ENCODE measurements at places on chromosomes 1 and 21.

DNA sequence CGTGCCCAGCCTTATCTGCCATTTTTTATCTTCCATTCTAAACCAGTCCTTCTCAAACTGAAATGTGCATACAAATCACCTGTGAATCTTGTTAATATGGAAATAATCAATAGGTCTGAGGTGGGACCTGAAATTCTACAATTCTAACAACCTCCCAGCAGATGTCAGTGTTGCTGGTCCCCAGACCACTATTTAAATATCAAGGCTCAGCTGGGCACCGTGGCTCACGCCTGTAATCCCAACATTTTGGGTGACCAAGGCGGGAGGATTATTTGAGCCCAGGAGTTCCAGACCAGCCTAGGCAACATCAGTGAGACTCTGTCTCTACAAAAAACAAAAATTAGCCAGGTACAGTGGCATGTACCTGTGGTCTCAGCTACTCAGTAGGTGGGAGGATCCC, 4.1 kb downstream of the UQCRHL start:
- DNase-seq: no peak

GRCh38 chr1:115531631-115532264, 110.0 kb upstream of the VANGL1 start:
- no peak for DNase-seq

DNA sequence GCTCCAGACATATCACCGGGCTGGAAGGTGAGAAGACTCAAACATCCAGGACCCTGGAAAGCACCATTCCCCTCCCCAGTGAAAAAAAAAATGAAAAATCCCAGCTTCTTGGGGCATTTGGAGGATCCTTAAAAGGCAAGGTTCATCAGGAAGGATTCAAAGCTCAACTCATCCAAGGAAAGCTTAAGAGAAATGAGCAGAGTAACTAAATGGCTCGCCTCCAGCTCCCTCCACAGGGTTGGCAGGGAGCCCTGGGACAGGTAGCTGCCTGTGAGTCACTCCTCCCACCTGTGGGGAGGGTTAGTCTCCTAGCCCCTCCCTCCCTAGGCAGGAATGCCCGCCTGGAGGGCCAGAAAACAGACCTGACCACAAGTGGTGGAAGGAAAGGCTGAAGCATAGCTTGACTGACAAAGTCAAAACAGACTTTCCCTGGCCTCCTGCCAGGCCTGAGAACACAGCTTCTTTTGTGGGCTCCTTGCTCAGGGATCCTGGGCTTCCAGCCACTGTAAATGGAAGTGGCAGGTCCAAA, 712 bp upstream of the LAMB3 start:
- peak; percentile 93 for DNase-seq

GRCh38 chr1:235972311-235972689, 92.6 kb downstream of the NID1 start:
- DNase-seq: no peak

- no peak for DNase-seq
Measured at GRCh38 chr1:117009132-117009531, 7.6 kb downstream of the CD101 start.

DNA sequence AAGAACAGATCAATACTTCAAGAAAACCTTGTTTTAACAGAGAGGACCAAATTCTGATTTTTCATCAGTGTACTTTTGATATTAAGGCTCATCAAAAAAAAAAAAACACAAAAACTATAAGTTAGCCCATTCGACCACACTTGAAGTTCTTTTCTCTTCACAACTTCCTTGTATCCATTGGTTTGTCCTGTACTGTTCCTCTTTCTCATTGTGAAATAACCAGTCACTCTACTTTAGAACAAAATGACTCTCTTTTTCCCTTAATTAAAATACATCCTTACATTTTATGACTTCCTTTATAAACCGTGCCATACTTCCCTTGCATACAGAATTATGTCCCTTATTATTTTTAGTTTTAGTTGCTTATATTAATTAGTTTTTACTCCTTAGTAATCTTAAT, 8.4 kb downstream of the QSOX1 start:
- DNase-seq: no peak

DNA sequence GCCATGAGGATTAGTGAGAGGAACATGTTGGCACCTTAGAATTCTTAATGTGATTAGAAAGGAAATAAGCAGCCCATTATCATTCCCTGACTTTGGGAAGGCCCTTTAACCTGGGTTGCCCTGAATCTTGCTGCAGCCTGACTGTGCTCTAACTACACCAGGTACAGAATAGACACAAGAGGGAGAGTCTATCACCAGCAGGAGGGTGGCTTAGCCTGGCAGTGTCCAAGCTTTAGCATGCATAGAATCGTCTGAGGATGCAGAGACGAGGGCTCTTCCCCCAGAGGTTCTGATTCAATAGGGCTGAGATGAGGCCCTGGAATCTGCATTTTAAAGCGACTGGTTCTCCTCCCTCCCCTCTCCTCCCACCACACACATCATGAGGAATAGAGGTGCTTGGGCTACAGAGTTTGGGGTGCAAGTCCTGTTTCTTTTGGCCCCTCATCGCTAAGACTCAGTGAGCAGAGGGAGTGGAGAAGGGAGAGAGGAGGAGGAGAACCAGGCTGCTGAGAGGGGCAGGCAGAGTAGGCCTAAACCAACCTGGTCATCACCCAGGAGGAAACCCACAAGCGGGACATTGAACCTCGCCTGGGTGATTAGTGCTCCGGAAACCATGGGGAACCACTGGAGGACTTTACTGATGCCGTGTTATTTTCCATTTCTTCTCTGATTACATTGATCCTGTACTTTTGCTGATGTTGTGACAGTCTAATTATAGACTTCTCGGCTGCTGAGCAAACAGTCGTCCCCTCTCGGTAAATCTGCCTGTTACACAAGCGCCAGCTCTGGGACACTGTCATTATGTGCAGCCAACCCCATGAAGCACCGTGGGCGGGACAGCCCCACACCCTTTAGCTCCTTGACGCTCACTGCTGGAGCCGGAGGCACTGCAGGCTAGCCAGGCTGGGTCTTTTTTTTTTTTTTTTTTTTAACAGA, 6.3 kb upstream of the TENT5C start:
- DNase-seq: no peak

DNA sequence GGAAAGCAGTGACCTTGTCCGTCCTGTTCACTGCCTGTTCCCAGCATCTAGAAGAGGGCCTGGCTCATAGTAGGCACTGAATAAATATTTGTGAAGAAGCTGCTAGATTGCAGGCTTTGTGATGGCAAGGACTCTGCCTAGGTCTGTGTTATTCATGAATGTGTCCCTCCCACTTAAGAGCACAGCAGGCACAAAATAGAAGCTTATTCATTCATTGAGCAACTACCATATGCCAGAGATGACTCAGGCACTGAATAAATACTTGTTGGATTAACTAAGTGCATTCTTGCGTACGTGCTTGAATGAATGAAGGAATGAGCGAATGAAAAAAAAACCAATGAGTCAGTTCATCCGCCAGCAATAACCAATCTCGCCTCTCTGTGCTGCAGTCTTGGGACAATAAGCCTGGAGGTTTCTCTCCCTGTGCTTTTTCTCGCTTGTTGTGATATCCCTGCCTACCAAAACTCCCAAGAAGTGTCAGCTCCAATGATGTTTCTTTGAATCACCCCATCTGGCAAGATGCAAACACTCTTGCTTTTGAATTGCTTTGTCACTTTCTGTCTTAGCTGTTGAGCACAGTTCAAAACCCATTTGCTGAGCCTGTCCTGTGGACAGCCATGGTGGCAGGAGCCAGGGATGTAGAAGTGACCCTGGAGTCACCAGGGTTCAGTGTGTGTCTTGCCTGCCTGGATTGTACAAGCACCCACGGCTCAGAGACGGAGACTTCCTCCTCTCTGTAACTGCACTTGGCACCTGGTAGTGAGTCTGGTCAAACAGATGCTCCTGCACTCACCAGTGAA, 143.9 kb downstream of the KAZN start:
- DNase-seq: no peak

- DNase-seq: no peak
Measured at GRCh38 chr1:156590326-156591180, 1.0 kb upstream of the NAXE start.

DNA sequence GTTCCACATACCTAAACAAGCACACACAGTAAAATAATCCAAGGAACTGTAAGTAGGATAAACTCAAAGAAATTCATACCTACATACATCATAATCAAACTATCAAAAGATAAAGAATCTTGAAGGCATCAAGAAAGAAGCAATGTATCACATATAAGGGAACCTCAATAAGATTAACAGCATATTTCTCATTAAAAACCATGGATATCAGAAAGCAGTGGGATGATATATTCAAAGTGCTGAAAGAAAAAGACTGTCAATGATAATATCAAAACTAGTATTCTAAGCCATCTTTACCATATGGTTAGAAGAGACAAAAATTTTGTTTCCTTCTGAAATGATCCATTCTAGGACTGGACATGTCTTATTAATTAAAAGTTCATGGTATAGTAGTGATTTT, 37.1 kb upstream of the ADAM30 start:
- no peak for DNase-seq

DNA sequence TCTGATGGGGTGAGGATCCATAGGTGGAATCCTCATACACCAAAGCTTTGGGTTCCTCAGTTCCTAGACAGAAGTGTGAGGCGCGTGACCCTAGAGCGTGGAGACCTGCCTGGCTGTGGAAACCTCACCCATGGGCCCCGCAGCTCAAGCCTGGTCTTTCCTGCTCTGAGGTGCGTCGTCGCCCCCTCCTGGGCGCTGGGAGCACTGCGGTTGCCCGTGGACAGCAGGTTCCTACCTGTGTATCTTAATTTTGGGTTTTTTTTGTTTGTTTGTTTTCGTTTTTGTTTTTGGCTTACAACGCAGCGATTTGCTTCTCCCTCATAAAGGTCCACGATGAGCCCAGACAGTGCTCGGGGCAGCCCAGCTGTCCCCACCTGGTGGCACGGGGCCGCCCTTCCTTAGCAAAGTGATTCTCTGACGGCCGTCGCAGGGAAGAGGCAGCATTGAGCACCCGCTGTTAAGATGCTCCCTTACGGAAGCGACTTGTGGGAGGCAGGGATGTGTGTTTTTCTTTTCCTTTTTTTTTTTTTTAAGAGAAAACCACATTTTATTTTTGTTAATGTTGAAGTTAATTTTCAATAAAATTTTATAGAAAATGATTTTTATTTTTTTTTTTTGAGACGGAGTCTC, 36.5 kb upstream of the TRAPPC10 start:
- peak; percentile 89 for DNase-seq

- DNase-seq: no peak
Measured at GRCh38 chr1:108695535-108695934, 3.4 kb downstream of the PRPF38B start.

DNA sequence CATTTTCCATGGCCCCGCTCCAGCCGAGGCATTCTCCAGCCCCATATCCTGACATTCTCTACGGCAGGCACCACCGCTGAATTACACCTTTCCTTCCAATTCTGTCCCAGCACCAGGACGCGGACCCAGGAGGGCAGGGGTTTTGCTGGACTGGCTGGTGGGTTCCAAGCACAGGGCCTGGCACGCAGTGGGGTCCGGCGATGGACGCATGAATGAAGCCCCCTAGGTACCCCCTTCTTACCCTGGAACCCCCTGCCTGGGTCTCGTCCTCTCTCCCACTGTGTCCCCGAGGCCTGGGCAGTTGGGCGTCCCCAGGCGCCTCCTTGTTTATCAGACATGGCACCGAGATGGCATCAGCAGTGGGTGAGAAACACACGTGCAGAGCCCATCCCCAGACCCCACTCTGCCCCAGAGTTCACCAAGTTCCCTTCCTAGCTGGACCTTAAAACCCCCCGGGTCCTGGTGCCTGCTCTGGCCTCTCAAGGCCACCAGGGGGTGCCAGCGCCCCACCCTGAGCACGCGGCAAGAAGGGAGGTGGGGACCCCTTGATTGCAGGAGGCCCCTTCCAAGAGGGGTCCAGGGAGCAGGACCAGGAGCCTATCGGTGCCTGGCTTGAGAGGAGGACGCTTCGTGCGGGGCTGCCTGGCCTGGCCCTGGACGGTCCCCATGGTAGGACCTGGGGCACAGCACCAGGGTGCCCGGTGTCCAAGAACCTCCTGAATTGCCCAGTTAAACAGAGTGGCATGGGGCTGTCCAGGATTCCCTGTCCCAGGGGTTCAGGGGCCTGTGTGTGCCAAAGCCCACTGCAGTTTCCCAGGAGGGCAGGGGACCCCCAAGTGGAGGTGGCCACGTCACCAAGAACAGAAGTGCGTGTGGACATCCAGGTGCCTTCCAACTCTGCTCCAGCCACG, 46.1 kb downstream of the MEGF6 start:
- DNase-seq: no peak

DNA sequence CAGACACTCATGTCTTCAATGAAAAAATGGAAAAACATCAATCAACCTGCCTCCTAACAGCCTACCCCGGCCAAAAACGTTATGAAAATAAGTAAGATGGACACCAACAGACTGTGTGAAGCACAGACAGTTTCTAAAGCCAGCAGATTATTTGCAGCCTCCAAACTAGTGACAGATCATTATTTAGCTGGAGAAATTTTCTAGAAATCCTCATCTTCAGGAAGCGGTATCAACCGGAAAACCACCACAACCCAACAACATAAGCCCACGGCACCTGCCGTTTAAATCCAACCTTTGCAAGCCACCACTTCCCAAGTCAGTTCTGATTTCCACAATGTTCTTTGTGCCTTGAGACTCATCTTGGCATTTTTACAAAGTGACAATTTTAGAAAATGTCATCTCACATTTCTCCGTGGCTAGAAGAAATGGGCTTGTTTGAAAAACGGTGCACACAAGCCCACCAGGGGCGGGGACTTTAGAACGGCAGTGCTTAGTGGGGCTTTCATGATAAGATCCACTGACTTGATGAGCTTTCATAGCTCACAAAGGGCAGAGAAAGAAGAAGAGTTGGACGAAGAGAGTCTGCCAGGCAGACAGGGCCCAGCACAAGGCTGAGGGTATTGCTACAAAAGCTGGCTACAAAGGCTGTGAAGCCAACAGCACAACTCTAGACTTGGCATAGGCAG, 34.5 kb downstream of the LRRC38 start:
- DNase-seq: no peak

DNA sequence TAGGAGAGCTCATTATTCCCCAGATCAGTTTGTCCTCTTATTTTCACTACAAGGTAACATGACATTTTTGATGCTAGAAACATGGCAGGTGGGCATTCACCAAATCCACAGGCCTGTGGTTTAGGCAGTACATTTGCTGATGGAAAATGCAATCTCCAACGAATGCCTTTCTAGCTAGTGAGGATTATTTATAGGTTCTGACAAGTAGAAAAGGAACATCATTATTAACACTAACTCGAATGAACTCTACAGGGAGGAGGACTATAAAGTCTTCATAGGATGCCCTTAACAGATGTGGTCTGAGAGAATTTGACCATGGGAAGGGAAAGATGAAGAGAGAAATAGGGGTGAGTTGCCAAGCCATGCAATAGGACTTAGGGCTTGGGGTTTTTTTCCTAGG, 71.5 kb upstream of the BCL10 start:
- DNase-seq: no peak

Data from sciatic nerve (tissue), 2 donors.